ENCODE measurements at places on chromosomes 4 and X.

GRCh38 chr4:157576671-157577217 lies 356.2 kb downstream of the GRIA2 start:
- no peak for DNase-seq

DNA sequence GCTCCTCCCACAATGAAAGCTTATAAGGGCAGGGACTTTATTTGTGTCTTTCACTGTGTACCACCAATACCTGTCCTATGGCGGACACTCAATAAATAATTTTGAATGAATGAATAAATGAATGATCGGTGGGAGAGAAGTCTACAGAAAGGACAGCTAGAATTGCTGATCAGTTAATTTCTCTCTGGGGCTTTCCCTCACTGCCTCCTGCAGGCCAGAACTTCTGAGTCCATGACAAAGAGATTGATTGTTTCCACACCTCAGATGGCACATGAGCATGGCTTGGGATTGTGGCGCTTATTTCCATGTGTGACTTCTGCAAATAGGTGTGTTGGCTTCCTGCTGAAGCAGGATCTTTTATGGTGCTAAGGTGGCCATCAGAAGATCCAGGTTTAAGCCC lies 6.3 kb downstream of the FAM47E start:
- DNase-seq: no peak

GRCh38 chr4:174193438-174194374 lies 89.8 kb downstream of the FBXO8 start:
- DNase-seq: no peak

DNA sequence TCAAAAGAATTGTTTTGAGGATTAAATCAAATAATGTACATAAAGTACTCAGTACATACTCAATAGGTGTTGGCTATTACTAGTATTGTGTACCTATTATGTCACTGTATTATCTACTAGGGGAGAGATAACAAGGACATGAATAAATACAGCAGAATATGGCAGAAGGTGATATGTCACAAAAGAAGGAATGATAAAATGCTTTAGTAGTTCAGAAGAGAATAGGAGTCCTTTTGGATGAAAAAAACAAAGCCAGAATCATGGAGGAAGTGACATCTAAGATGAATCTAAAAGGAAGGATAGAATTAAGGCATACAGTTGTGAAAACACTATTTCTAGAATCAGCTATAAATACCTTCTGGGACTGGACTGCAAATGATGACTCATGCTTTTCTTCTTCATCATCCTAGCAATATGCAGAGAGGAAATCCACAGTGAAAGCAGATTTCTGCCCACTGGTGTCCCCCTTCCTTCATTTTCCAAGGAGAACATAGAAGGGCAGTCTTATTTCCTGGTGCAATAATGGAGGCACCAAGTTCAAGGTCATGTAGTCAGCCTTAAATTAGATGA lies 98.7 kb downstream of the GLUD2 start:
- no peak for DNase-seq

DNA sequence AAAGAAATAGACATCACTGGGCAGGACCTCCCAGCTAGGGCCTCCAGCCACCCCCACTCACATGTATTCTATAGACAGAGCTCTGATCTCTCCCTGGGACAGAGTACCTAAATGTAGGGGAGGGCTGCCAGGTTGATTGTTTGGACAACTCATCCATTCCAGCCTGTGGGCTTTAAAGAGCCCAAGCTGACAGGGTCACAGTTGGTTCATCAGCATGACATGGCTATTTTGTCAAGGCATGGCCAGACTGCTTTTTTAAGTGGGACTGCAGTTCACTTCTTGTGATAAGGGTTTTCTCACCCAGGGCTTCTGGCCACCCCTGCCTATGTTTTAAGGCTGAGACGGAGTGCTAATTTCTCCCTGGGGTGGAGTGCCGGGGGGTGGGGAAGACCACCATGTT lies 63.3 kb downstream of the KLHL4 start:
- no peak for DNase-seq
